ENCODE measurements at places on chromosomes 2 and 18.

DNA sequence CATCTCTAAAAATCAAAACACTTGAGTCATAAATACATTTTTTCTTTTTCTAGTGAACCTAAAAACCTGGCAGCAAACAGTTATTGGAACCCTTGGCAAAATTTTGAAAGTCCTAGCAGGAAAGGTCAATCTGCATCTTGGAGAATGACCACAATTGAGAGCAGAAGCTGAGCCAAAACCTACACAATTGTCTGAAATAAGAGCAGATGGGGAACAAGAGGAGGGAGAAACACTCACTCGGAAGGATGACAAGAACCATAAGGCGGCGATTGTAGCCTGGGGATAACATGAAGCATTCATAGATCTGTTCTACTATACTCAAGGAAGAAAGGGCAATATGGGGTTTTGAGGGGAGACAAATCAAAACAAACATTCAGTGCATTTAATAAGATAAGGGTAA lies 117.0 kb downstream of the CHN1 start:
- DNase-seq = no peak

GRCh38 chr18:76943542-76944339 lies 121.4 kb downstream of the ZNF236 start:
- no peak for DNase-seq

DNA sequence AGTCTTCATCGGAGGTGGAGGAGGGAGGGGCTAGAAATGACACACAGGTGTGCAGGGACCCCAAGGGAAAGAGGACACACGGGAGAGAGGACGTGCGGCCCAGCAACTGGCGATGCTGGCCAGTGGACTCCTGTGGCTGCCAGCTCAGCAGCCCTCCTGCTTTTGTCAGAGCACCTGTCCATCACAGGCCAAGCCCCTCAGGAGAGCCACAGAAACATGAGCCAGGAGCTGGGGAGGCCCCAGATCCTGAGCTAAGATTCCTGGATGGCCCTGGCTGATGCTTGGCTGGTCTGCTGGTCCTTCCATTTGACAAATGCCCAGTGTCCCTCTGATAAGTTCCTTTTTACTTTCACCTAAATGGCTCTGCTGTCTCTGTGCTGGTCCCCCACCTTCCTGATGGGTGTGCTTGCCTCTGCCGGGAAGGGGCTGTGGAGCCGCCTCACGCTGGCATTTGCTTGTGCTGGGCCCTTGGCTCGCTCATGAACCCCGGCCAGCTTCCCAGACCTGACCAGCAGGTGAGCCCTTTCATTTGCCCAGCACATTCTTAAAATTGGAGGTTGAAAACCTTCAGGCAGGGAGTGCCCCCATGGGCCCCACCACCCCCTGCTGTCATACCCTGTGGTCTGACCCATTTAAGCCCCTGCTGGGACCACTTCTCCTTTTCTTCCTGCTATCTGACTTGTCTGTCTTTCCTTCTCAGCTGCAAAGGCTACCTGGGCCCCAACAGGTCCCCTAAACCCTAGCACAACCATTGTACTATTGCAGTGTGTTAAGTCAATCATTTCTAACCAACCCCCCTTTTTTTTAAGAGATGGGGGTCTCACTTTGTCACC lies 37.3 kb downstream of the CYP27C1 start:
- DNase-seq = no peak

GRCh38 chr2:79757526-79757925 lies 244.7 kb downstream of the CTNNA2 start:
- DNase-seq = no peak

DNA sequence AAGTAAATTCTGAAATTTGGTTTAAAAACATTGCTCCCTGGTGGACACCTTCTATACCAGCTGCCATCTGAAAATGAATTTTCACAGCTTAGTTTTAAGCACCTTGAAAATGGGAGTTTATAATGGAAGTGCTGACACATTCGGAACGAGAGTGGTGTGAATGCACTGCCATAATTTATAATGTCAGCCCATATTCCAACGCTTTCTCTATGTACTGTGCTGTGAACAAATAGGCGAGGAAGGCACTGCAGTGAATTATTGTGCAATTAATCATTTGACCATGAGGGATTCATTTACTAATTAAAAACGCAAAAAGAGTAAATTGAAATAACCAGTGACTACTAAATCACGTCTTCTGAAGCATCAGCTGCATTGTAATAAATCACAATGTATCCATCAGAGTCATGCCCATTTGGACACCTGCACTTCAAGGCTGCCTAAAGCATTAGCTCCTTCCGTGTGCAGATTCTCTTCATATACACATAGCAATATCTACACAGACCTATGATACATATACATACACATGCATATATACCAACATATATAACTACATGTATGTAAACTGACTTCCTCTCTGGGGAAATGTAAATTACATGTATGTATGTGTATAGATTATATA lies 699.8 kb downstream of the GALR1 start:
- no peak for DNase-seq

DNA sequence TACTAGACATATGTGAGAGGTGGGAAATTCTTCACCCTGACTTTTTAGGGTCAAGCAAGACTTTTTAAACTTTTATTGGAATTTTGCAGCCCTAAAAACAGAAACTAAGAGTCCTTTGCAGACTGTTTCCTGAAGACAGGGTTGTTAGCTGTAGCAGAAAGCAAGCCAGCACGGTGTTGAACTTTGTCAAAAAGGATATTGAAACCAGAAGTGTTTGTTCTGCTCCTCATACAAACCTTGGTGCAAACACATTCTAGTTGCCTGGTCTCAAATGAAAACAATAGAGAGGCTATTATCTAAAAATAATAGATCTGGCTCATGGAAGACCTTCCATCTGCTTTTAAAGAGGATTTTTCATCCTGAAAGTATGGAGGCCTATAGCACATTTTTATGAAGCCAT lies 65.8 kb upstream of the IGFBP5 start:
- DNase-seq = no peak

- DNase-seq = peak; percentile 14
Observed at GRCh38 chr2:69221960-69222751, 164.9 kb downstream of the GFPT1 start.

DNA sequence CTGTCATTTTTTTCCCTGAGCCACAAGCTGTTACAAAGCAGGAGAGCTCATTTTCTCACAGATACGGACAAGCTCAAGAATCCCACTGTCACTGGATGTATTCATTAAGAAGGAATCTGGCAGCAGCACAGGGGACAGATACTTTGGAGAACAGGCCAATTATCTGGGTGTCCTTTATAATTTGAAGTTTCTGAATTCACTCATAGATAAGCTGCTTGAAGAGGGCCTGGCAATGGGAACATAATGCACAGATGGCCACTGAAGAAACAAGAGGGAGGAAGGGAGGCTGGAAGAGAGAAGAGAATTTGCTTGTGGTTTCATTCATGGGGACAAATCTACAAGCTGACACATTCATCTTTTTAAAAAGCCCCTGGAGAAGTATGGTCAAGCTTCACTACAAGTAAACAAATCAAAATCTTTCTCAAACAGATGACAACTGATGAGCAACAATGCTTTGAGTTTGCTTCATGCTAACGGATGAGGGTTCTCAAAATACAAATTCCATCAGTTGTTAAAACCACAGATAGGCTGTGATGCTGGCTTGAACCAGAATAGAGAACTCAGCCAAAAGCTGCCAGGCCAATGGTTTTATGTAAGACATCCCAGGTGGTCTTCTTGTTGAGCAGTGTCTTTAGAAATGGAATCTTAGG lies 11.9 kb downstream of the BCL2 start:
- DNase-seq = no peak

DNA sequence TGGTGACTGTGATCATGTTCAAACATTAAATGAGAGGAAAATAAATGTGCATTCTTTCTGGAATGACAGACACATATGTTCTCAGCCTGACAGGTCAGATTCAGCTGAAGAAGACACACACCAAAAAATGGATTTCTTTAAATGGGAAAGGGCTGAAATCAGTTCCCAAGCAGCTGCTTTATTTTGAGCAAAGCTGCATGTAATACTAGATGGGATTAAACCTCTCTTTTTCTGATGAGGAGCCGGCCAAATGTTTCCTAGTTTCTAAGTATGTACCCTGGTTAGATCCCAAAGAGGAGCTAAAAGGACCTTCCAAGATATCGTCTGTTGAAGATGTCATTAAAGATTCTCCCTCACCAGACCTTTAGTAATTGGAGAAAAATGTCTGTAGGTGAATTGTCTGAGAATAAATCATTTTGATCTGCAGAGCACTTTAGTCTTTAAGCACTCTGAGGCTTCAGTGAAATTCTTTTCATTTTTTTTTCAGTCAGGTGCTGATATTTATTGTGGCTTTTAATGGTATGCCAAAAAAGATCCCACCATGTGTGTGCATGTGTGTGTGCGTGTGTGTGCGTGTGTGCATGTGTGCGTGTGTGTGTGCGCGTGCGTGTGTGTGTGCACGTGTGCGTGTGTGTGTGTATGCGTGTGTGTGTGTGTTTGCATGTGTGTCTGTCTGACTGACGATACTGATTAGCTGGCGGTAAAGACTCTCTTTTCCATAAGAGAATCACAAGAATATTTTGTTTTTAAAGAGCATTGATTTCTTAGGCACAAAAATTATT lies 175.8 kb downstream of the IRS1 start:
- no peak for DNase-seq

DNA sequence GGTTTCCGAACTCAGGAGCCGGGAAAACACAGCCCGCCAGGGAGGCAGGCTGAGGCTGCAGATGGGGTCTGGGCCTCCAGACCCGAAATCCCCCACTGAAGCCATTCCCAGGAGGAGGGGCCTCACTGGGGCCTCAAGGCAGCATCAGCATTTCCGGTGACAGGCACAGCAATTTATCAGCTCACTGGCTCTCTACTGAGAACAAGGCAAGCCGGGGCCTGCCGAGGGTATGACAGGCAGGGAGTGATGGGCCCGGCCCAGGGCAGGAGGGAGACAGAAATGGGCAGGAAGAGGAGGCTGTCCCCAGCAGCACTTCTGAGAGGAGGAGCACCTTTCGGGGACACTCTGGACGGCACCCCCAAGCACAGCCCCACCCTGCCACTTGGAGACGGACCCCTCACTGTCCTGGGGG lies 12.5 kb downstream of the SDC1 start:
- no peak for DNase-seq

DNA sequence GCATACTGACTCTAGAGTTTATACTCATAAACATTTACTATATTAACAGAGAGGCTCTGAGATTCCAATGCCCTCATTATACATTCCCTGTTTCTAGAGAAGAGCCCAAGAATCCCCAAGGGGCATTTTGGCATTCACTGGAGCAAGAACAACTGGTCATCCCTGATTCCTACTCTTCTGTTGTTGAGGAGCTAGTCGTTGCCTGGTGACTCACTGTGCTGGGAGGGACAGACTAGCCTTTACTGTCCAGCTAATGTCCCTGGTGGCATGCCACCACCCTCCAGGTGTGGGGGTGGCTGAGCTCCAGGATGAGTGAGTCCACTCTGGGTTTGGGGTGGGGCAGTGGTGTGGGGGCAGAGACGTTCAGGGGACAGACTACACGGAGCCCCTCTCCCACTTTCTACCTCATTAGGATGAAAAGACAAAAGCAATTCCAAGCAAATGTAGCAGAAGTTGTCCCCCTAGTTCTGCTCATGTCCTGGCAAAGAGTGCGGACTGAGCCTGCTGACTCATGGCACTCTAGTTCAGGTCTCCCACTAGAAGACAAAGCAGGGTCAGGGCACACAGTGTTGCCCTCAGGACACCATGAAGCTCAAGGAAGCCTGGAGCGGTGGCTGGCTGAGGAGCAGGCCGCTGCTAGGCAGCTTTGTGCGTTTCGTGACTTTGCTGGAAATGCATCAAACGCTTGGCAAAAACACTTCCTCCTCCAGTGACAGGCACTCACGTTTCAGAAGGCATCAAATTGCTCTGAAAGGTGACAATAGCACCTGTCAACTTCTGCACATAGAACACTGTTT lies 49.4 kb downstream of the RHOB start:
- peak; percentile 26 for DNase-seq

- no peak for DNase-seq
Observed at GRCh38 chr2:67516899-67517530, 119.9 kb downstream of the ETAA1 start.

- no peak for DNase-seq
Observed at GRCh38 chr2:64866797-64867196, 122.4 kb upstream of the SLC1A4 start.

DNA sequence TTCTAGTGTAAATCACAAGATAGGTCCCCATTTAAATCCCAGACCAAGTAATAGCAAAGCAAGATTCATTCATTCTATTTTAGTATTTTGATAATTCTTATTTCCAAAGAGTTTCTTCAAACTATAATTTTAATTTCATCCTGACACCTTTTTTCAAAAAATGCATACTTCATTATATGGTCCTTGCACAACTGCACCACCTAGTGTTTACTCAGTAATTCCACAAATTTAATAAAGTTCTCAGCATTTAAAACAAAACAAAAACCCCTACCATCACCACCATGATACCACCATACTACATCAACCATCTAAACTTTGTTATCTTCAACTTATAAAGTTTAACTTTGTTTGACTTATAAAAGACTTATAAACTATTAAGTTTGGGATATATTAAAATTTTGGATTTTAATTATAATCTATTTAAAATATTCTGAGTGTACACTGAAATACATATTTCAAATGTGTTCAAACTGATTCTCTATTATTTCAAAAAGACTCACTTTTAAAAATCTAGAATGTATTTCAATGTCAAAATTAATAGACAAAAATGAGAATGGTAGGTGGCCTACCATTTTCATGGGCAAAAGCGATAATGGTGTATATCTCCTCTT lies 44.2 kb downstream of the WDPCP start:
- peak; percentile 54 for DNase-seq

GRCh38 chr2:61288070-61288841 lies 126.3 kb downstream of the C2orf74 start:
- DNase-seq = no peak

DNA sequence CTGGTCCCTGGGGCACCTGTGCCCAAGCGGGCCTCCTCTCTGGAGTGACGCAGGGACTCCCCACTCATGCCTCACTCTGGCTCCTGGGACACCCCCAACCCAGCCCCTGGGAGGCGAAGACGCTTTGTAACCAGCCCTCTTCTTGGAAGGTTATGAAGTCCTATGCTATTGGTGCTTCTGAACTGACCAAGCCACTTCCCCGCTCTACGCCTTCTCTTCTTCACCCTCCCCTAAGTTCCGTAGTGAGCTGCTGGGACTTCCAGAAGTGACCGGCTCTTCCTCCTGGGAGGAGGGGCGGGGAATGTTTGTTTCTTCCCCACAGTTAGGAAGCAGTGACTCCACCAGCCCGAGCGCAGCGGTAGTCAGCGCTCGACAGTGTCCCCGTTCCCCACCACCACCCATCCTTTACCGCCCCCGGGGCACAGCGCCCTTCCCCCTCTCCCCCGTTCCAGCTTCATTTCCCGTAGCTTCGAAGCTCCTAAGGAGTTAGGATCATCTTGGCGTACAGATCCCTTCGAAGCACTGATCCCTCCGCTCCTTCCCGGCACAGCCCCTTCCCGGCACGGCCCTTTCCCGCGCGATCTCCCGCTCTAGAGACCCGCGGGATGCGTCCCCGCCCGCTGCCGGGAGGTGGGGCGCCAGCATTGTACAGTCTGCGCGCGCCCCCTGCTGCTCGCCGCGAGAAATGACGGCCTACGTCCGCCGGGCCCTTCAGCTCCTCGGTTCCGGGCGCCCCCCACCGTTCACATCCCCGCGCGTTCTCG lies 25.3 kb upstream of the NOTO start:
- peak; percentile 87 for DNase-seq

- no peak for DNase-seq
Observed at GRCh38 chr2:212423089-212423488, 115.5 kb downstream of the ERBB4 start.

Data from SK-MEL-5 (cell line).